ENCODE measurements at places on chromosomes 6 and 20.

- H3K4me1 ChIP-seq: no peaks in the 10 kb centered on the region
- DNase-seq: no peak
- no peaks in the 10 kb centered on the region for H3K36me3 ChIP-seq
- H3K27me3 ChIP-seq: peaks cover 27% of the 10 kb centered on the region
- H3K4me3 ChIP-seq: no peak overlapping the region
- no peak overlapping the region for H3K27ac ChIP-seq
These were observed 156.5 kb downstream of the ANKRD60 start for GRCh38 chr20:58071991-58072390.

GRCh38 chr6:3879194-3879952 is 30.2 kb downstream of the FAM50B start:
- H3K27ac ChIP-seq: no peak overlapping the region
- H3K27me3 ChIP-seq: peaks cover 11% of the 10 kb centered on the region
- H3K36me3 ChIP-seq: no peaks in the 10 kb centered on the region
- H3K4me1 ChIP-seq: peaks cover 3% of the 10 kb centered on the region
- no peak for DNase-seq

GRCh38 chr6:119915971-119916370 is 566.4 kb upstream of the MAN1A1 start:
- no peak for DNase-seq
- no peak overlapping the region for H3K27ac ChIP-seq
- no peaks in the 10 kb centered on the region for H3K4me1 ChIP-seq
- H3K27me3 ChIP-seq: no peaks in the 10 kb centered on the region
- H3K36me3 ChIP-seq: no peaks in the 10 kb centered on the region

GRCh38 chr6:7841781-7842468 is 68.7 kb downstream of the TXNDC5 start:
- no peaks in the 10 kb centered on the region for H3K27me3 ChIP-seq
- DNase-seq: no peak
- no peaks in the 10 kb centered on the region for H3K4me1 ChIP-seq
- H3K27ac ChIP-seq: no peak overlapping the region

DNA sequence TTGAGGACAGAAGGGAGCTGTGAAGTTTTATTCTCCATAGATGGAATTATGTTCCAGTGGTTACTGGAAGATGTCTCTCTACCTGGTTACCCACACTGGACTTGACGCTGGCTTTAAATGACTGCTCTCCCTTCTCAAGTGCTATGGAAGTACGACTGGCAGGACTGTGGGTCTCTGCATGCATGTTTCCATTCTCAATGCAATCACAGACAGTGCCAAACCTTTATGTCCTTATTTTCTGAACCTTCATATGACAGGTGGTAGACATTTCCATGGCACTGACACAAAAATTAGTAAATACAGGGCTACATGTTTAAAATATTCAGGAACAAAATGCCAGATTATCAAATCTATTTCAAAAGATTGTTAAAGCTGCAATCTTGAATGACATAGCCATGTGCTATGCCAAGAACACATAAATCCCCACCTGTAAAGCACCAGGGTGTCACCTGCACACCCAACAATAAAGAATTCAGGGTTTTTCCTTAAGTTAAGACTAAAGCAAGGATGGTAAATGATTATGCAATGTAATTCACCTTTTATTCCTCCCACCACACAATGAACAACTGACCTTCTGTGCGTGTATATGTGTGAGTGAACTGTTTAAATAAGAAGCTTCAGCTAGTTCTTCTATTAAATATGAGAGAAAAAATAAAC is 153.3 kb upstream of the ENPP5 start:
- no peaks in the 10 kb centered on the region for H3K4me1 ChIP-seq
- H3K27me3 ChIP-seq: no peaks in the 10 kb centered on the region
- no peak overlapping the region for H3K4me3 ChIP-seq
- DNase-seq: no peak
- no peaks in the 10 kb centered on the region for H3K36me3 ChIP-seq

DNA sequence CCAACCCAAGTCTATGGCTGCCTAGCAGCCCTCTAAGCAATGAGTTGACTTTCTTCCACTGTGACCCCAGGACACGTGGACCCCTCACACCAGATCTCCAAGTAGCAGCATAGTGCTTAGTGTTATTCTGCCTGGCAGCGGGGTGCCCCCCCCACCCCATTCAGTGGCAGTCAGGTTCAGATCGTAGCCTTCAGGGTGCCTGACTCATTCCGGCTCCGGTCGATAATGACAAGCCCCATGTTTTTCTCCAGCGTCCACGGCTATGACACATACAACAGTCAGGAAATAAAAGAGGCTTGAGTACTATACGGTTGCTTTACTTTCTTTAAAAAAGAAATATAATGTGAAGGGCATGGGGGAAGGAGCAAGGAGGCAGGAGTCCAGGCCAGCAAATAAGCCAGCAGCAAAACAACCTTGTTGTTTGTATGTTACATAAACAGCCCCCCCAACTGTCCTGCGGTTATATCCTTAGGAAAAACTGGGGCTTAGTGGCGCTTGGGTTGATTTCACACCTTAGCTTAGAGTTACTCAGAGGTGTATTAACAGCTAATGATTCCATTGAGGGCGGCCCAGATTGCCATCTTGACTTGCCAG is 23.1 kb downstream of the GNAS start:
- DNase-seq: no peak
- H3K36me3 ChIP-seq: no peaks in the 10 kb centered on the region
- H3K4me1 ChIP-seq: peaks cover 13% of the 10 kb centered on the region
- H3K27me3 ChIP-seq: no peaks in the 10 kb centered on the region

- H3K27ac ChIP-seq: no peak overlapping the region
- no peaks in the 10 kb centered on the region for H3K36me3 ChIP-seq
- H3K27me3 ChIP-seq: no peaks in the 10 kb centered on the region
- DNase-seq: no peak
- H3K4me3 ChIP-seq: no peak overlapping the region
These were observed 69.8 kb downstream of the TMEM170B start for GRCh38 chr6:11607383-11607782.

DNA sequence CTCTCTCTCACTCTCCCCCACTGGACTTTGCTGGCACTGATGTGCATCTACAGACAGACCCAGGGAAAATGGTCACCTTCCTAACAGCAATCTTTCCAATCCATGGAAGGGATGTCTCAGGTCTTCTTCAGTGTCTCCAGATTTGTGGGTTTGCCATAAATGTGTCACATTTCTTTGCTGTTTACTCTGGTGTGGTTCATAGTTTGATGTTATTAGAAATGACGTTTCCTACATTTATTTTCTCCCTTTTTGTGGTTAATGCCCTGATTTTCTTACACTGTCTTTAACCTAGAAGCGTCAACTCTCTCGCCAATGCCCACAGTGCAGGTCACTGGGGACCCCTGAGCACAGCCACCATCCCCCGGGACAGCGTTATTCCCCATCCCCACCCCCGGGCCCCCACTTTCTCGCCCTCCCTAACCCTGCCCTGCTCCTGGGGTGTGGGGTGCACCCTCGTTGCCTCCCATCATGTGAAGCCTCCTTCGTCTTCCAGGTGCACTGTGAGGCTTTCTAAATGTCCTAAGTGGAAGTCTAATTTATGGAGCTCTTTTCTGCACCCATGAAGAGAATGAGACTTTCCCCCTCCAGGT is 86.5 kb downstream of the YTHDF1 start:
- H3K4me1 ChIP-seq: no peaks in the 10 kb centered on the region
- H3K27me3 ChIP-seq: no peaks in the 10 kb centered on the region
- no peak for DNase-seq
- H3K27ac ChIP-seq: no peak overlapping the region

DNA sequence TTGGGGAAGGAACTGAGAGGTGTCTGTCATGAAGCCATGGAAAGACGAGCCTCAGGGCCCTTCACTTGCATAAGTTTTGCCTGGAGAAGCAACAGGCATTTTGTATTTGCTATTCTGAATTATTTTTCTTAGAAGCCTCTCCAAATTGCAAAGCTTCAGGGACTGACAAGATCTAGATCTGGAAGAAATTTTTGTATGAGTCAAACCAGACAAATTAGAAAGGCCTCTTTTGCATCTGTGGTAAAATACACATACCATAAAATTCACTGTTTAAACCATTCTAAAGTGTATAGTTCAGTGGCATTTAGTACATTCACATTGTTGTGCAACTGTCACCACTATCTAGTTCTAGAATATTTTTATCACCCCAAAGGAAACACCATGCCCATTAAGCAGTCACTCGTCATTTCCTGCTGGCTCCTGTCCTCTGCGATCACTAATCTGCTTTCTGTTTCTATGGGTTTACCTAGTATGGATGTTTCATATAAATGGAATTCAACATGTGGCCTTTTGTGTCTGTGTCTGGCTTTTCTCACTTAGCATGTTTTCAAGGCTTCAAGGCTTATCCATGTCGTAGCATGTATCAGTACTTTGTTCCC is 269.1 kb downstream of the PHF3 start:
- no peaks in the 10 kb centered on the region for H3K27me3 ChIP-seq
- H3K4me1 ChIP-seq: no peaks in the 10 kb centered on the region
- DNase-seq: no peak
- no peak overlapping the region for H3K4me3 ChIP-seq

DNA sequence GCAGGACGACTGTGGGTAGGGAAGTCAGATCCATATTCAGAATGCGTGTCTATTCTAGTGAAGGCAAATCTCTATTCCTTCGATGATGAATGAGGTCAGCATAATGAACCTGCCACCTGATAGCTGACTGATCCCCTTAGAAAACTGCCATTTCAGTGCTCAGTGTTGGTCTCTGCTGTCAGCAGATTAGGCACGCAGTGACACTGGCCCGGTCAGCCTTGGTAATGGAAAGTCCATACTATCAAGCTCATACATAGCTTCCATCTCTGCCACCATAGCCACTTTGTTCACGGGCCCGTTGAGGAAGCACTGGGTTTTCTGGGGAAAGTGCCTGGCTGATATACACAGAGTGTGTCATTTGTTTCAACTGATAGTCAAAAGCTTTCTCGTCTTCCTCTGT is 54.0 kb downstream of the C6orf52 start:
- no peak overlapping the region for H3K27ac ChIP-seq
- no peaks in the 10 kb centered on the region for H3K36me3 ChIP-seq
- H3K4me3 ChIP-seq: no peak overlapping the region
- H3K4me1 ChIP-seq: no peaks in the 10 kb centered on the region

DNA sequence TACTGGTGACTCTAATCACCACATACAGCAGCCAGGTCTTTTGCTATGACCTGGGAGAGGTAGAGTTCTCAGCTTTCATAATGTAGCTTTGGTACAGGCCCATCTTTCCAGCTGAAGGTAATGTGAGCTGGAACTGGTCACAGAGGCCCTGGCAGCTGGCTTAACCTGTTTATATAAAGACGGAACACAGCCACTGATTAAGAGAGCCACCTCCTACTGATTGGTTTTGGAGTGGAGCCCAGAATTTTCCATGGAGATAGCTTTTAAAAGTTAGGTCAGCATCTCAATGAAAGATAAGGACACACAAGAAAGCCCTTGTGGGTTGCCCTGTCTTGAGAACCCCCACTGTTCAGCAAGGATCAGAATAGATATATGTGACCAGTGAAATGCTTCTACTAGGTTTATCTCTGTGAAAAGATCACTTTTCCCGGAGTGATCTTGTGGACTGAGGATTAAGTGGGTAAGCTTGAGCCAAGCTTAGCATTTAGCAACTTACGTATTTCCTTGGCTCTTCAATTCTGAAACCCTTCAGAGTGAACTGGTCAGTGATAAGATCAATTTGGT is 213.7 kb upstream of the CITED2 start:
- no peak for DNase-seq
- no peaks in the 10 kb centered on the region for H3K27me3 ChIP-seq
- peaks cover 54% of the 10 kb centered on the region for H3K4me1 ChIP-seq
- H3K4me3 ChIP-seq: no peak overlapping the region

- H3K4me3 ChIP-seq: no peak overlapping the region
- no peaks in the 10 kb centered on the region for H3K4me1 ChIP-seq
- no peak overlapping the region for H3K27ac ChIP-seq
These were observed 138.1 kb upstream of the RPS6KA2 start for GRCh38 chr6:166765234-166765541.

- DNase-seq: no peak
- H3K4me1 ChIP-seq: no peaks in the 10 kb centered on the region
- no peak overlapping the region for H3K27ac ChIP-seq
- H3K4me3 ChIP-seq: no peak overlapping the region
- no peaks in the 10 kb centered on the region for H3K27me3 ChIP-seq
- no peaks in the 10 kb centered on the region for H3K36me3 ChIP-seq
These were observed 271.0 kb downstream of the ZNF217 start for GRCh38 chr20:53322651-53323050.

DNA sequence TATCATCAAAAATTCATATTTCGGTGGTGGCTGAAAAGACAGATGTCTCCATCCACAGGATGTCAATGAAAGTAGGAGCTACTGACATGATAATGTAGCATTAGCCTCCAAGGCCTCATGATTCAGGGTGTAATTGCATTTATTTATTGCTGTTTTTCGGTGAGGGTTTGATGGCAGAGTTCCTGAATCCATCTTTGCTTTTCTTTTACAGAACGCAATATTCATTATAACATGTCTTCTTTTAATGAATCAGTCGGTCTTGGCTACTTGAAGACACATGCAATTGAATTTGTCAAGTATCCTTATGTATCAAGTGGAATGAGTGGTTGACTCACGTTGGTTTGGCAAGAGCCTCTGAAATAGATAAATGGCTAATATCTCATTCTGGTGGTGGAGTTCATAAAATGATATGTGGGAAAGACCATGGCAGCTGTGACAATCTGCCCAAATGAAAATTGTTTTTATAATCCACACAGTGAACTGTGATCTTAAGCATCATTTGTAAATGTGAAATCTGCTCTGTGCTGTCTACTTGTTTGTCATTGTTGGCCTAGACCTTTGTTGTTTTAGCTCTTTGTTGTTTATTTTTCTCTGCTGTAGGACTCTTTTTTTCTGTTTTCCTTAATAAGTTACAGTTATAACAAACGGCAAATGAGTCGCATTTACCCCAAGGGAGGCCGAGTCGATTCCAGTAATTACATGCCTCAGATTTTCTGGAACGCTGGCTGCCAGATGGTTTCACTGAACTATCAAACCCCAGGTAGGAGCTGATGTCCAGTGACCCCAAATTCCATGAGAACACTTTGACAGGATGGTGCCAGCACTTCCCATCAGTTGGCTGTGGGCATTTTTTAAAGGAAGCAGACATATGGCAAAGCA is 105.7 kb upstream of the LAMP5 start:
- DNase-seq: no peak
- no peaks in the 10 kb centered on the region for H3K27me3 ChIP-seq
- no peak overlapping the region for H3K27ac ChIP-seq
- H3K4me1 ChIP-seq: no peaks in the 10 kb centered on the region
- no peaks in the 10 kb centered on the region for H3K36me3 ChIP-seq

GRCh38 chr6:45963896-45964295 is 51.8 kb downstream of the CLIC5 start:
- no peaks in the 10 kb centered on the region for H3K27me3 ChIP-seq
- no peak overlapping the region for H3K27ac ChIP-seq
- H3K36me3 ChIP-seq: no peaks in the 10 kb centered on the region
- no peaks in the 10 kb centered on the region for H3K4me1 ChIP-seq
- DNase-seq: no peak

DNA sequence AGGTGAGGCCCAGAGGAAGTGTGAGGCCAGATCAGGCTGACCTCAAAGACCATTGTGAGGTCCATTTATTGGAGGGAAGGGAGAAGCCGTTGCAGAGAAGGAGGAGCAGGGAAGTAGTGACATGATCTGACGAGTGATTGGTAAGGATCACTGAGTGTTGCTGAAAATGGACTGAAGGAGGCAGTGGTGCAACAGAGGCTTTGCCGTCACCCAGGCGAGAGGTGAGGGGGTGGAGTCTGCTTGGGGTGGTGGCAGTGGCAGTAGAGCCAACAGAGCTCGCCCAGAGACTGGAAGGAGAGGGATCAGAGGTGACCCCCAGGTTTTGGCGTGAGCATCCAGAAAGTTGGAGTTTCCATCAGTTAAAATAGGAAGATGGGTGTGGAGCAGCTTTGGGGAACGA is 67.9 kb upstream of the CLDN20 start:
- H3K4me1 ChIP-seq: peaks cover 1% of the 10 kb centered on the region
- H3K36me3 ChIP-seq: no peaks in the 10 kb centered on the region
- H3K4me3 ChIP-seq: no peak overlapping the region
- no peaks in the 10 kb centered on the region for H3K27me3 ChIP-seq
